ENCODE measurements at places on chromosomes 2 and 18.

DNA sequence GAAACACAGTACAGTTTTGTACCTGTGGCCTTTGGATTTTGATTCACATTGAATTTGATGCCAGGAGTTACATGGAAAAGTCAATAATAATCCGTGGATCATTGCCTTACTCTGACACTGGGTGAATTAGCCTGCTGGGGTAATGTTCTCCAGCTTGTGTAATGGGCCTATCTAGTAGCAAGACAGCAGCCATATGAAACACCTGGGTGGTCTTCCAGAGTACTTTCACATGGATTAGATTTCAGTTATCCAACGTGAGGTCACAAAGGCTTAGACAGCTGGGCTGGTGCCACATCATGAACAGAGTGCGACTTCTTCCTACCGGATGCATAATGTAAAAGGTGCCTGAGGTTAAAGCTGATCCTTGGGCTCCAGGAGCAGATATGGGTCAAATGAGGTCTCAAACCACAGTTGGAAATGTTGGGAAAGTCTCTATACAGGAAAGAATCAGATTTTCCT is 486.8 kb downstream of the PARD3B start:
- DNase-seq, result no peak

DNA sequence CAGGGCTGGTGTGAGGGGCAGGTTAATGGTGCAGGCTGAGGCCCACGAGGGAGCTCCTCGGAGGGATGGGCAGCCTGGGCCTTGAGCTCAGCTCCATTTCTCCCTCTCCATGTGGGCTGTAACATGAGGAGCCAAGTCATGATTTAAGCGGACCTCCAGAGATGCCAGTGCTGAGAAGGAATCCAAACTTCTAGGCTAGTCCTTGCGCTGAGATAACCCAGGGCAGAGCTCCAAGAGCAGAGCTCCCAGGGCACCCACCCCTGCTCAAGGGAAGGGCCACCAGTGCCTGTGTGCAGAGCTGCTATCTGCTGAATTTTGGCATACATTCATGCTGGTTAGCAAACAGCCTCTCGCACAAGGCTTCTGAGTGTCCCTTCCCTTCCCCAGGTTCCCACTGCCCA is 95.1 kb downstream of the MRO start:
- no peak for DNase-seq

DNA sequence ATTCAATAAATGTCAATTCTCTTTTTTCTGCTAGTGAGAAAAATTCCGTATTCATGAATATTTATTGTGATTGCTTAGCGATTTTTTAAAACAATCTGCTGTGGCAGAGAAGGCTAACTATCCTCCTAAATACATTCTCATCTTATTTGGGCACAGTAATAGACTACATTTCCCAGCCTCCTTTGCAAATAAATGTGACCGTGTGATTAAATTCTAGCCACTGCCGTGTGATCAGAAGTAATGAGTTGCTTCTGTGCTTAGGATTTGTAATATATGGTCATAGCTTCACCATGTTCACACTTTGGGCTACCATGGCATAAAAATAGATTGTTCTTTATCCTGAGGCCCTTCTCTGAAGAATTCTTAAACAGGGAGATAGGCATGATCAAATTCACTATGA is 179.6 kb downstream of the FAM124B start:
- DNase-seq, result no peak

DNA sequence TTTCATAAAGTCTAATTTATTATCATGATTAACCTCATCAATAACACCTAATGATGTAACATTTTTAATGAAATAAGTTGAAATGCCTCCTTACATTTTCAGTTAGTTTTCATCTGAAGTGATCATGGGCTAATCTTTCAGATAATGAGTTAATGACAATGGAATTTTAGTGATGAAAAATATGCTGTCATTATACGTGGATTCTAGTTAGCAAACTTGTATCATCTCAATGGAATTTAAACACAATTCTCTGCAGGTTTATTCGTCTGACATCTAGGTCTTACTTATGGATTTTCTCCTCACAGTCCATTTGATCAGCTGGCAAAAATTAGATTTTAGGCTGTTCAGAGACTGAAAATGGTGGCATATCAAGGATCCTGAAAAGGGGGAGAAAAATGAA is 885.0 kb downstream of the SLC4A3 start:
- no peak for DNase-seq

DNA sequence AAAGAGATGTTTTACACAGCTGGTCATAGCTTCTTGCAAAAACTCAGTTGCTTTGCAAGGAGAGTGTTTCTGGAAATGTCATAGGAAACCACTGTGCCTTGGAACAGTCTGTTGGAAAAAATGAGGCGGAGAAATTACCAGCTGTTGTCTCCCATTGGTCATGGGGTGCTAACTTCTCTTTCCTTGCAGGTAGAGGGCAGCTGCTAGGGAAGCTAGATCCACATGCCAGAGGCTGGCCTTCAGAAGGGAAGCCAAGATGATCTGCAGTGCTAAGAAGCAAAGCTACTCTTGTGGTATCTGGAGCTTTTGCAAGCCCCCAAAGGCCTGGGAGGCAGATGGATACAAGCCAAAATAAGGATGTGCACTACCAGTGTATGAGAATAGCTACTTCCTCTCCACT is 34.8 kb upstream of the LAMA1 start:
- no peak for DNase-seq

DNA sequence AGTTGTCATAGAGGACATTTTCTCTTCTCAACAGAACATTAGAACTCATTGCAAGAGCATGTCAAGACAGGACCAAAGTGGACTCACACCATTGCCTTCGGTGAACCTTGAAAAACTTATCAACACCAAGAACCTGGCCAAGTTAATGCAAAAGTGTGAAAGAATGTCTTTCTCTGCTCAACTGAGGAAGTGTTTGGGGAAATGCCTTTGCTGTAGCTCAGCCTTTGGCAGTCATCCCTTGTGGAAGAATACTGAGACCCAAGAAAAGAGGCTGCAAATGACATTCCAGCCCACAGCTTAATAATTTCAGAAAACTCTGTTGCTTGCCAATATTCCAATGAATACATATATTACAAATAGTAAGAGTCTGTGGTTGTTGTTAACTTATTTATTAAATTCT is 728.8 kb upstream of the PIK3C3 start:
- DNase-seq, result no peak

DNA sequence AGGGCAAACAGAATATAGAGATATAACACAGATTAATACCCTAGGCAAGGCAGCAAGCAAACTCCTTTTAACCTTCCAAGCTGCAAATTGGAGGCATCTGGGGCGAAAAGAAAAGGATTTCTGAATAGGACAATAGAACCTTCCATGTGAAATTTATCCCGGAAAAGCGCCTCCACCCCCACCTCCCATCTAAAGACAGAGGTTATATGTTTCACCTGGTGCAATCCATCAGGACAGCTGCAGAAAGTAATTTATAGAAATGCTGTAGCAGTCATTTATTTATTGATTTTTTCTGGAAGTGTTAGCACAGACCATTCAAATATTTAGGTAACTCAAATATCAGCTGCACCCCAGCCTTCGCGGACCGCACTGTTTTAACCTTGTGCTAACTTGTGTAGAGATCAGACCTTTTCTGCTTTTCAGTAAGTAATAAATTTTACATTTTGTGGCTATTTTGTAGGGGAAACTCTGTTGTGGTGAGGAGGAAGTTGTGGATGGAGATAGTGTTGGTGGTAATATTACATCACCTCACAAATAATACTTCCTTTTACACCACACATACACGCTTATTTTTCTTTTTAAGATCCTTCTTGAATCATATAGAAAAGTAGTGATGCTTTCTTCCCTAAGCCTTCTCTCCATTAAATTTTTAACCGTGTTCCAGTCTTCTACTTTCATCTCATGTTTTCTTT is 919.3 kb upstream of the CDH2 start:
- no peak for DNase-seq

DNA sequence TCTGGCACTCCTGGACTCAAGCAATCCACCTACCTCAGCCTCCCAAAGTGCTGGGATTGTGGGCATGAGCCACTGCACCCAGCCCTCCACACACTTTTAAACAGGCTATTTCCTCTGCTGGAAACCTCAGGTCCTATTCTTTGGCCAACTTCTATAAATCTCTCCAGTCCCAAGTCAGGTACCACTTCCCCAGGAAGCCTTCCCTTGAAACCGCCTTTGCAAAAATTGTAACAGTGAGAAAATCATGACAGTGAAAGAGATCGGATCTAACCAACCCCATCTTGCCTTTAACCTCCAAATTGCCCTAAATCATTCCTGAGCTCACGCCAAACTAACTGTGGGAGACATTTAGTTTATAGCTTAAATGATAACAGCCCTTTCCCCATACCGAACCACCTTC is 67.3 kb upstream of the CABLES1 start:
- DNase-seq, result no peak

GRCh38 chr2:47771211-47771610 is 11.7 kb upstream of the MSH6 start:
- DNase-seq, result no peak

DNA sequence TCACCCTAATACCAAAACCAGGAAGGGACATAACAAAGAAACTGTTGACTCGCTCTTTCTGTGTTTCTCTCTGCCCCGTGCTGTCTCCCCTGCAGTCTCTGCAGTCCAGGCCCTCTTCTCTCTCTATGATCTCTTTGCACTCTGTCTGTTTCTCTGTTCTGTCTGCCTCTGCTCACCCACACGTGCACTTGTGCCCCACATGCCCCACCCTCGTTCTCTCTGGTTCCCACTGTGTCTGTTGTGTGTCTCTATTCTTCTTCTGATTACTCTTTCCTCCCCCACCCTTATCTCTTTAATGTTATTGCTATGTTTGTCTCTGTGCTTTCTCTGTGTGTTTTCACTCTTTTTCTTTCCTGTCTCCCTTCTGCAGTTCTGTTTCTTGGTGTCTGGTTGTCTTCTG is 54.0 kb downstream of the NAT8 start:
- no peak for DNase-seq

GRCh38 chr2:181036445-181036844 is 56.0 kb downstream of the UBE2E3 start:
- DNase-seq, result no peak

DNA sequence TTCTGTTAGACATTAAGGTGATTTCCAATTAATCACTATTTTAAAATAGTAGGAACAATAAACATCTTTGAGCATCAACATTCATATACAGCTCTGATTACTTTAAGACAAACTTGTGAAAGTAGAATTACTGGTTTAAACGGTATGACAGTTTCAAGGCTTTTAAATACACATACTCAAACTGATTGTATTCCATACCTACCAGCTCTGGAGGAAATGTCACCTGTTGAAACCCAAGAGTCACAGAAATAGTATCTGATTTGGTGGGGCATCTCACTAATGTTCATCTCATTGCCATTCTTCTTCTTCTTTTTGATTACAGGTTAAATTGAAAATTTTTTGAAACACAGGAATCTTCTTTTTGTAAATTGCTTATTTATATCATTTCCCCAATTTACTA is 36.2 kb downstream of the USP40 start:
- DNase-seq, result no peak

DNA sequence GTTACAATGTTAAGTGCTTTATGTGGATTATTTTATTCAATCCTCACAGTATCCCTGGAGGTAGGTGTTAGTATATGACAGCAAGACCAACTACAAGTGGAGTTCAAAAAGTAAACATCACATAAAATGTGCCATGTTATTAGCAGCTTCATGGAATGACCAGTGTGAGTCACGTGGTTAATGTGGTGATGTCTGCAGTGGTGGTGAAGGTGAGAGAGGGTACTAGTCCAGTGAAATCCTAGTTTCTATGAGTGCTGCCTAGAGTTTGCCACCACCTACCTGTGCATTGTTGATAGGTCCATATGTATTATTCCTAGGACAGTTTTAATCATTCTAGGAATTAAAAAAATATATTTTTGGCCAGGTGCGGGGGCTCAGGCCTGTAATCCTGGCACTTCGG is 865.2 kb upstream of the DDX18 start:
- no peak for DNase-seq

- DNase-seq, result no peak
Observed at GRCh38 chr2:67448648-67449047, 51.5 kb downstream of the ETAA1 start.

GRCh38 chr2:190355968-190356644 is 12.7 kb downstream of the INPP1 start:
- DNase-seq, result no peak

DNA sequence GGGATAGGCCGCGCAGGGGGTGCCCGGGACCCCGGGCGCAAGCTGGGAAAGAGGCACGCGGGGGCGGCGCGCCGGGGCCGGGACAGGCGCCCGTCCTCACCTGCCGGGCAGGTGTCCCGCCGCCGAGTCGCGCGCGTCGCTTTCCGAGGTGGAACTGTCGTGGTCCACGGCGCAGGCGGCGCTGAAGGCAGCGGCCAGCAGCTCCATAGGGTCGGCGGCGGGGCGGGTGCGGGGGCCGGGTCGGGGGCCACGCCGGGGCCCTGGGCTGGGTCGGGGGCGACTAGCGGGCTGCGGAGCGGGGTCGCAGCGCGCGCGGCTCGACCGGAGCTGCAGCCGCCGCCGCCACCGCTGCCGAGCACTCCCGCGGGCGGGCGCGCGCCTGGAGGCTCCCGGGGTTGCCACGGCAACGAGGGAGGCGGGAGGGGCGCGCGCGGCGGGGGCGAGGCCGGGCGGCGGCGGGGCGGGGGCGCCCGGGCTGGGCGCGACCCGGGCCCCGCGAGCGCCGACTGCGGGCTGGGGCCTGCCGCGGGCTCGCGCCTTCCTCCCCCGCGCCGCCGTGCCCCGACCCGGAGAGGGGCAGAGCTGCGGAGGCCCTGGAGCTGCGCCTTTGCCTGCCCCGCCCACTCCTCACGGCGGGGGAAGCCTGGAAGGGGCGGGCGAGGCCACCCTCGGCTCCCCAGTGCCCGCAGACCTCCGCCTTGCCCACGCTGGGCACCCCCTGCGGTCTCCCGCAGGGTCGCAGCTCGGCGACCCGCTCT is 57.9 kb downstream of the SNORC start:
- DNase-seq, result no peak

DNA sequence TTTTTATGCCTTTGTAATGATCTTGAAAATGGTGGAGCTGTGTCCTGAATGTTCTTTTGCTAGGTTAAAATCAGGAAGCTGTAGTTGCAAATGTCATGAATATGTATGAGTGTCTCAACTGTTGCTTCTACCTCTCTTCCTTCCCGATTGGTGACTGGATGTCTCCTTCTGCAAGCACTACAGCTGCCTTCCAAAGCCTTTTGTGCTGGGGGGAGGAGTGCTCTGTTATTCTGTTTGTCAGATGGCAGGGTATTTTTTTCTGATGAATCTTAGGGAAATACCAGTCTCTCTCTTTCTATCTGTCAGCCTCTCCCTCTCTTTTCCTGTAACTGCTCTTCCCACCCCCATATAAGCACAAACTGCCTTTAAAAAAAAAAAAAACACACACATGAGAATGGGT is 1396.3 kb upstream of the CELF4 start:
- DNase-seq, result no peak

- no peak for DNase-seq
Observed at GRCh38 chr2:45390861-45391260, 220.2 kb downstream of the SRBD1 start.

GRCh38 chr2:45131587-45131986 is 122.3 kb upstream of the SIX2 start:
- DNase-seq, result no peak

Data from DMS79 (cell line).